ENCODE measurements at places on chromosomes 2 and 18. TPM values are rescaled to one million over a fixed set of nuclear protein-coding genes. Genes with fewer than 3 reads are reported as not detected.

The SLC16A14 gene
- total RNA-seq, result 0.23 TPM

The GPBAR1 gene
- 0.05 TPM for total RNA-seq

The RAMP1 gene
- total RNA-seq, result 36.5 TPM

The LGALSL gene
- 8.5 TPM for total RNA-seq

The PIEZO2 gene
- total RNA-seq, result not detected

The ZC3H8 gene
- 4.0 TPM for total RNA-seq

The RNF125 gene
- 2.1 TPM for total RNA-seq

The IL36RN gene
- total RNA-seq, result 1.4 TPM

The ARHGEF33 gene
- total RNA-seq, result not detected

The FSHR gene
- total RNA-seq, result not detected

The PARD6G gene
- 0.20 TPM for total RNA-seq

The RTKN gene
- total RNA-seq, result 128 TPM

The IL1RL2 gene
- total RNA-seq, result 2.4 TPM

The DLX2 gene
- total RNA-seq, result not detected

The ATF2 gene
- 16.4 TPM for total RNA-seq

The C1QL2 gene
- total RNA-seq, result not detected

The TLX2 gene
- not detected for total RNA-seq

The SP5 gene
- 12.8 TPM for total RNA-seq

The FLACC1 gene
- total RNA-seq, result 1.2 TPM

The APCDD1 gene
- not detected for total RNA-seq

The CLEC4F gene
- not detected for total RNA-seq

The IL36A gene
- not detected for total RNA-seq

The SERPINB10 gene
- not detected for total RNA-seq

The TMEFF2 gene
- total RNA-seq, result not detected

The TMEM163 gene
- not detected for total RNA-seq

The C1GALT1C1L gene
- 1.4 TPM for total RNA-seq

The LAMA1 gene
- not detected for total RNA-seq

The TNFAIP6 gene
- not detected for total RNA-seq

The TXNDC2 gene
- total RNA-seq, result not detected

The TDRD15 gene
- not detected for total RNA-seq

The ALKAL2 gene
- total RNA-seq, result not detected

The PLA2R1 gene
- total RNA-seq, result 9.3 TPM

The CROCC2 gene
- not detected for total RNA-seq

The MAPK4 gene
- total RNA-seq, result not detected

The LDLRAD4 gene
- total RNA-seq, result 3.6 TPM

The CCDC102B gene
- total RNA-seq, result not detected

The SP140 gene
- not detected for total RNA-seq

The QPCT gene
- total RNA-seq, result 54.2 TPM

The ABCB11 gene
- not detected for total RNA-seq

The ASB18 gene
- not detected for total RNA-seq

The EHD3 gene
- total RNA-seq, result not detected

The KCTD1 gene
- 29.5 TPM for total RNA-seq

The ERMN gene
- total RNA-seq, result not detected

The TMEM200C gene
- total RNA-seq, result not detected

The TMEM198 gene
- 5.6 TPM for total RNA-seq

The HTR2B gene
- total RNA-seq, result not detected

The FBLN7 gene
- total RNA-seq, result 0.03 TPM

The LINC00305 gene
- total RNA-seq, result not detected

The CRYBA2 gene
- not detected for total RNA-seq

The SH3BP4 gene
- 44.5 TPM for total RNA-seq

The EMILIN1 gene
- 1.1 TPM for total RNA-seq

The UGT1A5 gene
- 3.1 TPM for total RNA-seq

The CCDC121 gene
- 0.99 TPM for total RNA-seq

The TRIP12 gene
- total RNA-seq, result 97.9 TPM

The SLC9A2 gene
- 0.83 TPM for total RNA-seq

The BCL2 gene
- 0.05 TPM for total RNA-seq

The CAPN14 gene
- total RNA-seq, result not detected

The FAP gene
- total RNA-seq, result not detected

The SCN3A gene
- total RNA-seq, result not detected

The KLHL41 gene
- not detected for total RNA-seq
